ENCODE measurements at places on chromosomes 1 and 21.

- DNase-seq = no peak
These were observed 44.8 kb upstream of the PWP2 start for GRCh38 chr21:44062380-44062779.

GRCh38 chr1:41545996-41546832 is 61.7 kb upstream of the EDN2 start:
- DNase-seq = no peak

DNA sequence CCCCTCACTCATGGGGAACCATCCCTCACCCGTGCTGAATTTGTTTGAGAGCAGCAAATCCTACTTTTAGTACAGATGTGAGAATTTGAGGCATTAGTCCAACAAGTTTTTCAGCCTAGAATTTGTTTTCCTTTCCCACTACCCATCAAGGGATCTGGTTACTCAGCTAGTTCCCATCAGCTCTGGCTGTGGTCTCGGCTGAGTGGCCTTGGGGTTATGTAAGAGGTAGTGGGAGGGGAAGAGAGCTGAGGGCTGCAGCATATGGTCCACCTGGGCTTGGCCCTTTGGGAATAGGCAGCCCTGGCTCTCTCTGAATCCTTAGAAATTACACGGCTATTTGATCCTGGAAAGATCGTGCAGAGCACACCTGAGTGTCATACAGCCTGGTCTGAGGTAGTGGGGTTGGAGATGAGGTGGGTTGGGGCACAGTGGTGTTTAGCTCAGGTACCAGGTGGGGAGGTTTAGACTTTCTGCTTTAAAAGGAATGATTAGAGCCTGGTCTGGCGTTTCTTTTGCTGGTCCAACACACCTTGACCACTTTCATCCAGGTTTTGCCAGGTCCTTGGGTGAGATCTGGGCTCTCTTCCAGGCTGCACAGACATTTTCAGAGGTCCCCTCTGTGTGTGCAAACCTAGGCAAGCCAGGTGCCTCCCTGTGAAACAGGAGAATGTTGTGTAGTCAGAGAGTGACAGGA is 4.2 kb downstream of the GSTM4 start:
- no peak for DNase-seq

- DNase-seq = no peak
These were observed 7.3 kb upstream of the CTRC start for GRCh38 chr1:15430787-15431570.

- DNase-seq = no peak
These were observed 147 bp downstream of the CLSTN1 start for GRCh38 chr1:9823693-9823942.

- no peak for DNase-seq
These were observed 4.4 kb upstream of the ADAMTS1 start for GRCh38 chr21:26849428-26850115.

- no peak for DNase-seq
These were observed 3.6 kb downstream of the C1orf232 start for GRCh38 chr1:26164861-26165842.

DNA sequence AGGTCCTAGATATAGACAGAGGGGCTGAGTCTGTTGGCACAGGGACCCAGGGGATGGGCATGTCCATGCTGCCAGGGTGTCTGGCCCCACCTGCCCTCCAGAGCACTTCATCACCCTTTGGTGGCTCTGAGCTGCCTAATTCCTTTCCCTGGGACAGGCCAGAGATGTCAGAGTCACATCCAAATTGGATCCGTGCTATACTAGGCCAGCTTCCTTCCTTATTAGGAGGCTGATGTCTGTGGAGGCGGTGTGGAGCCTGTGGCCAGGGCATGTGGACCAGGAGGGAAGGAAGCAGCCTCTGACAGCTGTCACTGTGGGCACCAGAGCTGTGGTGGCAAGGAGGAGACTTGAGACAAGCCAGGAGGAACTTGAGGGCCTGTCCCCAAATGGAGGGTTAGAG is 77.7 kb upstream of the TMEM51 start:
- DNase-seq = no peak

DNA sequence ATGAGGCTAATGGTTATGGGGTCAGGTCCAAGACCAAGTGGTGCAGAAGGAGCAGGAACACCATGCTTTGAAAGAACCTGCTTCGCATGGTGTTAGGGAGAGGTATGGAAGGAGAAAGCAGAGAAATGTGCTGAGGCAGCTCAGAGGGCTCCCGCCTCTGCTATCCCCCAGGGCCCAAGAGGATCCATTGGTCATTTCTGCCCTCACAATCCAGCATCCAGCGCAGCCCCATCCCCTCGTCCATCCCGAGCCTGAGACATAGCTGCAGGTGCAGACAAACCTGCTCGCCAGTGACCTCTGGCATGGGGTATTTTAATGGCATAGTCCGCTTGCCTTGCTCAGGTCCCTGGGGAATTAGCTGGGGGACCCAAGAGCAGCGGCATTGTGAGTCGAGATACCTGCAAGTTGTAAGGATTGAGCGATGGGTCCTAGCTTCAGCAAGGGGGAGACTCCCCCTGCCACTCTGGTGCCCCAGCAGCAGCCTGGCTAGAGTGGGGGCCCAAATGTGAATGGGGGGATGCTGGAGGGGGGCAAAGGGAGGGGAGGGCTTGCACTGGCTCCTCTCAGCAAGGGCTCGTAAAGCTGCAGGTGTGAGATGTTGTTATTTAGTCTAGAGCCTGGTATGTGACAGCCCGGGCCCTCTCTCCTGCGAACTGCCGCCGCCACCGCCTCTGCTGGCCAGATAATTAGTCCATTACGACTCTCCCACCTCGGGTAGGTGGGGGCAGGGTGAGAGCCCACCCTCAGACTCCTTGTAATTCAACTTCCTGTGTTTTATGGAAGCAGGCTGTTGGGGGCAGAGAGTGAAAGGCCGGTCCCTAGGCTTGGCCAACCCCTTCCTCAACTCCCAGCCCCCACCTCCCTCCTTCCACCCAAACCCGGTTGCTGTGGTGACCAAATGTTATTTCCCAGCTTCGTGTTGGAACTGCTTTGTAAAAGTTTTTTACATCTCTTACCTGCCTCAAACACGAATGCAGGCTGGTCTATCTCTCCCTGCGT is 118.8 kb downstream of the RNF220 start:
- no peak for DNase-seq

GRCh38 chr1:39262802-39263201 is 58.3 kb downstream of the MACF1 start:
- no peak for DNase-seq

DNA sequence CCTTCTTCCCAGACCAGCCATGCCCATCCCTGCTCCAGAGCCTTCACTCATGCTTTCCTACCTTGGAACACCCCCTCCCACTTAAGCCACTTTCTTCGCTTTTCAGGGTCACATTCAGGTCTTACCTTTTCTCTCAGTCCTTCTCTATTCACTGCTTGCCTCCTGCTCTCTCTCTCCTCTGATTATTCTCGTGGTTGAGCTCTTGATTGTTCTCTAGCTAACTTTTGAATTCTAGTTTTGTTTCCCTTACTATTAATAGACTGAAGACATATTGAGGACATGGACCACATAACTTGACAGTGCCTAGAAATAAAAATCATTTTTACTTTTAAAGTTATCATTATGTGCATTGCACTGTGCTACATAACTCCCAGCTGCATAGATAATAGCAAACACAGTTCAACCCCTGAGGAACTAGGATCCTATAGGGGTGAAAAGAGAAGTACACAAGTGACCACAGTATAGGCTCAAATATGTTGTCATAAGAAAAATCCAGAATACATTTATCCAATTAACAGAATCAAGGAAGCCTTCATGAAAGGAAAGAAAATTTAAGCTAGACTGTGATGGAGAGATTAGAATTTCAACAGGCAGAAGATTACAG is 21.5 kb downstream of the INSL5 start:
- no peak for DNase-seq

DNA sequence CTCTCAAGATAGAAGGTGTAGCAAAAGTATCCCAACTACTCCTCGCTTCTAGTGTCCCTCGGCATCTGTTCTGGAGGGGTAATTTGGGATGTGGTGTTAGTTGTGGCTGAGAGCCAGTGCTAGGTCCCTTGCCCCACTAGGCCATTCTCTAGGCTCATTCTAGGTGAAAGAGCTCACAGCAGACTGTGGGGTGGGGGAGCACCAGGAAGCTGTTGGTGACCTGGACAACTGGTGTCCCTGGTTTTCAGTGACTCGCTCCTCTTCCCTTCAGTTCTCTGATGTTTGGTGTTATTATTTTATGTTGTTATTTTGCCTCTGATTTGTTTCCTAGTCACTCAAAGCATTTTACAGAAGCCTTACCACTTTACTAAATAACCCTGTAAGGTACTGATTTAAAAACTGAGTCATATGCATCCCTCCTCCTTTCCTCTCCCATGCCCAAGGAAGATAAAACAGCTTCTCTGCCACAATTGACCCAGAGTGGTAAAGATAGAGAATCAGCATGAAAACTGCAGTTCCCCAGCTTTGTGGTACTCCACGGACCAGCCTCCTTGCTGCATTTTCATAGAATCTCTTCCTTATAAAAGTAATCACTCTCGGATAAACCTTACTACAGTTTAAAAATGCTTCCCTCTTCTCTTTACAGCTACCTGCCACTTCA is 14.1 kb downstream of the DYRK3 start:
- DNase-seq = no peak

- no peak for DNase-seq
These were observed 78.5 kb upstream of the KCND3 start for GRCh38 chr1:112067989-112068388.

DNA sequence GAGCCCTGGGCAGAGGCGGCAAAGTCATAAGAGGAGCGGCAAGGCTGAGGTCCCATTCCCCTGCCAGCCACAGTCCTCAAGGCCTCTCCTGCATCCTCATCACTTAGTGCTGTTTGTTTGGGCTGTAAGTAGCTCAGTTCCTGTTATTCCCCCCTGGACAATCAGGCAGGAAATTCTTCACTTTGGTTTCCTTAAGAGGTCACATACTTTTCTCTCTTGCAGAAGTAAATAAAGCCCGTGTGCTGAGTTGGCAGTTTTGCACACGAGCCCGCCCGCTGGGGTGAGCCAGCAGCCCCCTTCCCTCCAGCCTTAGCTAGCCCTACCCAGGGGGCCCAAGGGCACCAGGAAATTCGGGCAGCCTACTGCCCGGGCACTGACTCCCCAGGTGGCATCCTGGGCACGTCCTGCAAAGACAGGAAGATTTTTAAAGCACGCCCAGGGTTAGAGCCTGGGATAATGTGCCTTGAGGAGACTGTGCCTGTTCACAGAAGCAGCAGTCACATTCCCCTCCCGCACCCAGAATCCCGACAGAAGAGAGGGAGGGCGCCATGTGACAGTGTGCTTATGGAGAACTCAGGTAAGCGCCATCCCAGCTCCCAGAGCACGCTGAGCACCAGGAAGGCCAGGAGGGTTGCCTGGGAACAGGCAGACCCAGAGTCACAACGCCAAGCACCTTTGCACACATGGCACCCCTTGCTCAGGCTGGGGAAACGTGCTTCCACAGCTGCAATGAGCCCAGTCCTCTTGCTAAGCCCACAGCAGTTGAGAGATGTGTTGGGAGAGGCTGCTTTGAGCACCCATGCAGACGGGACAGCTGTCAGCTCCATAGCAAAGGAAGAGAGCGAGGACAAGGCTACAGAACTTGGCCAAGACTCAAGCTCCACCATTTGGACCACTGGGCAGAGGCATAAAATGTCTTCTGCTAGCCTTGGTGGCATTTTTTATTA is 144.5 kb upstream of the TMEM51 start:
- no peak for DNase-seq

DNA sequence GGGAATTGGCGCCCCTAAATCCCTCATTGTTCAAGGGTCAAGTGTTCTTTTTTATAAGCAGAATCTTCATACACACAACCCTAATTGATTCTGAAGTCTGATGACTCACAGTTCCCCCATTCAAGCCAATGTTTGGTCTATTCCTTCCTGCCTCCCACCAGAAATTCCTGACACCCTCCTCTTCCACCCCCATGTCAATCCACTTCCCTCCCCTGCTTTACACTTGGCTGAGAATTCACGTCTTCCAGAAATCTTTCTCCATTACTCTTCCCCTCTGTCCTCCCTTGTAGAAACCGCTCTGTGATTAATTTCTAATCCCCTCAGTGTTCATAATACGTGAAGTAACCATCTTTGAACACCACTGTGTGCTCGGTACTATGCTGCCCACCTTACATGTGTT is 76.2 kb upstream of the CD34 start:
- DNase-seq = no peak

DNA sequence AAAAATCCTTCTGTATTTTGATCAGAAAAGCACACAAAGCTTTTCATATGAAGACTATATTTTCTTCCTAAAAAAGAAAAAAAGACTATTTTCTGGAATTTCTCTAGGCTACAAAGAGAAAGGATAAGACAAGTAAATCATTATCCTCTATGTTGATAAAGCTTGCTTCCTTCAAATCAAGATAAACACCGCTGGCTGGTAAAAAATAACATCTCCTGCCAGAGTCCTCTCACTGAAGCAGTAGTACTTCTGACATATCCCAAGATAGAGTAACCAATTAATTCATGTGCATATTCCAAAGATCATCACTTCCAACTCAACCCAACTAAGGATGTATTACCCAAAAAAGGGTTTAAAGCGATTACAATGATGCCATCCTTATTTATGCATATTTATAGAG is 34.3 kb downstream of the DENND1B start:
- no peak for DNase-seq

DNA sequence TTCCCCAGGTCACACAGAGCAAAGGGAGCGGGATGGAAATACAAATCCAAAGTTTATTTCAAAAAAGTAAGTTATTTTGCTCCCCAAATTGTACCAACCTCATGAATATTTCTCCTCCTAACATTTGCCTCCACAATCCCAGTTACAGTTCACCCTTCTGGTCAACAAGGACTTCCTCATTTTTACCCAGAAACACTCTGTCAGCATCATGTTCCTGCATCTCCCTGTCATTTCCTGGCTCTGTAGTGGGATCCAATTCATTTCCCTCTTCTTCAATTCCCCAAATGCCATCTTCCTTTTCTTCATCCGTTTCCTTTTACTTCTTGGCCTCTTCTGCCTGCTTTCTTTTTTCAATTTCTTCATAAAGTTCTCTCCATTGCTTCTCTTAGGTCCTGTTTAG is 32.0 kb upstream of the EPS15 start:
- no peak for DNase-seq

GRCh38 chr1:161046605-161047228 is 940 bp upstream of the USF1 start:
- DNase-seq = no peak

DNA sequence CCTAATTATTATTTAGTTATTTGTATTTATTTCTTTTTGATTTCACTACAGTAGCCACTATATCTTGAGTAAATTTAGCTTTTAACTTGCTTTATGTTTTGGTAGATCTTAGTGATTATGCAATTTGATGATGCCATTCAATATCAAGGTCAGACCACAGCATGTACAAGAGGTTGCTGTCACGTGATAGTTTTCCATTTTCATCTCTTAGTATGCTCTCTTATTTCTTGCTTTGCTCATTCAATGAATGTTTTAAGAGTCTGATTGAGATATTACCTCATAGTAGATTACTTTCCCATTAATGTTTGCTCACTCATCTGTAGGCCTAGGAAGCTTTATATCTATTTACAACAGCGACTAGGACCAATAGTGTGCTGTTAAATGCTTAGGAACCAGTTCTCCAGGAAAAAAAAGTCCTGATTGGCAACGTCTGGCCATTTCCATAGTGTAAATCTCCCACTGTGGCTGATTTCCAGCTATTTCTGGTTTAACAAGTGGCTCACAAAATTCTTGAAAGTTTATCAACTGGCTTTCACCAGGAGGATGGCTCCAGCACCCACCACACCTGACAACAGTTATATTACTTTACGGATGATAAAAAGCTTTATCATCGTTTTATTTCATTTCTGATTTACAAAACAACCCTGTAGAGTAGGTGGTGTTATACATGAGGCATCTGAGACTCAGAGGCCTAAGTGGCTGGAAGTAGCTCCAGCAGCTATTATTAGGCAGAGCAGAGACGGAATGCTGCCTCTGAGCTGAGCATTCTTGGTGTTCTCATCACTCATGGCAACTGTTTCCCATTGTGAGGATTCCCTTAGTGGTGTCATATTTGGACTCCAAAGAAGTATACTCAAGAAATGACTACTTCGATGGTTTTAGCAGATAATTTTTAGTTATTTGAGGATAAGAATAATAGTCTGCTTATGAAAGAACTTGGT is 235.2 kb downstream of the DISC1 start:
- DNase-seq = no peak

Data from SK-N-MC (cell line).